ENCODE measurements at places on chromosomes 7 and 10.

GRCh38 chr7:69189406-69189805 lies 408.9 kb upstream of the AUTS2 start:
- no peak for DNase-seq

DNA sequence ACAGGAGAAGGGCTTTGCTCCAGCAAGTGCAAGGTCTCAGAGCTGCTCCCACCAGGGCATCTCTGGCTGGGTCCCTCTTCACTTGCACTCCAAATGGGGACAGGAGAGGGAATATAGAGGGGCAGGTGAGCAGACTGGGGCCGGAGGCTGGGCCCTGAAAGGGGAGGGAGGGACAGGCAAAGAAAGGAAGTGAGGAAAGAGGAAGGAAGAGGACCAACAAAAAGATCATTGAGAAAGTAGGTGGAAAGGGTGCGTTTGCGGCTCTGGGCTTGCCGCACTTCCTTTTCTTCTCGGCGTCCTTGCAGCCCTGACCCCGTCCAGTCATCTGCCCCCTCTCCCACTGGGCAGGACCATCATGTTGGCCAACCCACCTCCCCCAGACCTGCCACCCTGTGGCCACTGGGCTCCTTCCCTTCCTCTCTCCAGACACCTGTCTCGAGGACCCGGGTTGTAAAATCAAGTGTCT lies 14.0 kb downstream of the ITPRIP start:
- DNase-seq: peak; percentile 80

DNA sequence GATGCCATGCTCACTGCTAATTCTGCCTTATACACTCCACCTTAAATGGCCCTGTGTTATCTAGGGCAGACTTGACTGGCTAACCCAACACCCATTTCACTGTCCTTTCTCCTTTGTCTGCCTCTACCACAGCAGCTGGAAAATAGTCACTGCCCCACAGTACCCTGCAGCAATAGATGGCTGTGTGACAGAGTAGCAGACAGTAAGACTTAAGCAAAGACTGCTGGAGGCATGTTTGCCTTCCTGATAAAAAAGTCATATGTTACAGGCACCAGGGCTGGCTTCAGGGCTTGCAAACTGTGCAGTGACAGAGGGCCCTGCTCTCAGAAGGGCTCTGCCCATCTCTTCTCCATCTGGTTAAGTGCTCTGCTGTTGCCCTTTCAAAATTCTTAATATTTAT lies 332.6 kb upstream of the GHITM start:
- no peak for DNase-seq

DNA sequence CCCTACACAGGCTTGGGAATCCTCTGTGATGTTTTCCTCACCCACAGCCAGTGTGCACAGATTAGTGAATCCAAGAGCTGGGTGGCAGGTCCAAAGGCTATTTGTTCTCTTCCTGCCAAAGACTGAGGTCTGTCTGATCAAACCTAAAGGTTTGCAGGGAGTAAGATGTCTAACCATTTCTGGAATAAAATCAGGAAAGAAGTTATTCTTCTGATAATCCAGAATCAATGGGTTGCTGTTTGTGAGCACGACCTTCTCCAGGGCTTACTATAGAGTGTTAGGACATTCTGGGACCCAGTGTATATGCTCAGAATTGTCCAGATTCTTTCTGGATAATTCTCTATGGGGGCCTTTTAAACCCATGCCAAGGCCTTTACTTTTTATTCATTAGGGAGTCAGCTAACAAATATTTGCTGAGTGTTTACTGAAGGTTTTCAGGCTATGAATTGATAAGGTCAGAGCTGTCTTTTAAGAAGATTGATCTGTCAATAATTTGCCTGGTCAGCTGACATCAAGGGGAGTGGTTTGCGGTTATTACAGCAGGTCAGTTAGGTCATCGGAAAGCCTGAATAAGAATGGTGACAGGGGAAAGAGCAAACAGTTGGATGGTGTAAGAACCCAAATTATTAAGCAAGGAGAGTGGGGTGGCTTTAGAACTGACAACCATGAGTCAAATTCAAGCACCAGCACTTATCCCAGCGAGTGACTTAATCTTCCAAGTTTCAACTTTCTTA lies 7.5 kb upstream of the TECTB start:
- DNase-seq: no peak

GRCh38 chr10:80055760-80056159 lies 22.7 kb upstream of the TMEM254 start:
- DNase-seq: no peak

- DNase-seq: no peak
These were observed 5.9 kb downstream of the SEMA3E start for GRCh38 chr7:83643012-83643411.
